ENCODE measurements at places on chromosomes 4 and X. TPM values are rescaled to one million over a fixed set of nuclear protein-coding genes. Genes with fewer than 3 reads are reported as not detected.

TMPRSS11F gene
- not detected for total RNA-seq

DNA sequence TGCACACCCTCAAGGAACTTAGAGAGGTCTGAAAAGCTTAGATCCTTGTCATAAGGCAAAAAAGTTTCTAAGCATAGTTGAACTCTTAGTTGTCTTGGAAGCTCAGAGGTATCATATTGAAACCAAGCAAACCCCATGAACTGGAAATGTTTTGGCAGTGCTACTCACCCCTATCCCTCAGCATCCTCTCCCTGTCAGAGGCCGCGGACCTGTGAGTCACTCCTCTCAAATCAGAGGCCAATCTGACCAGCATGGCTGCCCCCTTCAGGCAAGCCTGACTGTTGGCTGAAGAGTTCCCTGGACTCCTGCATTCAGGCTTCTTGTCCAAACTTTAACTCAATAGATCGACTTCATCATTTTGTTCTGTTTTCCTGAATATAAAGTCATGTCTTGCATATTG, 69.4 kb downstream of the KCNIP4 start:
- peak; percentile 68 for DNase-seq

GRCh38 chr4:168587411-168588125, 90.7 kb downstream of the PALLD start:
- no peak for DNase-seq

UNC5C gene
- 0.25 TPM for total RNA-seq

ADRA2C gene
- 21.8 TPM for total RNA-seq

DNA sequence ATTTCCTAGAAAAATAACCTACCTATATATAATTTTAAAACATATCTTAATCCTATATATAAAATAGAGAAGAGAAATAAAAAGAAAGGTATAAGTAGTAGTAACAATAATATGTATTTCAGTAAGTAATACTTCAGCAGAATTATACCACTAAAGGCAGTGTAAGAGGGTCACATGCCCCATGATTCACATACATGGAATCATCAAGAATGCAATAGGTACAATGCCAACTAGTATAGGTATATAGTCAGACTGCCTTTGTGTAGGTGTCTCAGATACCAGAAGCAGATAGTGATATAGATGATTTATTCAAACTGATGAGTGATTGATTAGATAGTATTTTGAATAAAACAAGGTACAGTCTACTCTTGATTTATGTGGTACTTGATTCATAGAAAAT, 9.4 kb downstream of the AIMP1 start:
- DNase-seq, result no peak

GTPBP6 gene
- total RNA-seq, result 68.5 TPM

DCAF4L1 gene
- 0.09 TPM for total RNA-seq

DNA sequence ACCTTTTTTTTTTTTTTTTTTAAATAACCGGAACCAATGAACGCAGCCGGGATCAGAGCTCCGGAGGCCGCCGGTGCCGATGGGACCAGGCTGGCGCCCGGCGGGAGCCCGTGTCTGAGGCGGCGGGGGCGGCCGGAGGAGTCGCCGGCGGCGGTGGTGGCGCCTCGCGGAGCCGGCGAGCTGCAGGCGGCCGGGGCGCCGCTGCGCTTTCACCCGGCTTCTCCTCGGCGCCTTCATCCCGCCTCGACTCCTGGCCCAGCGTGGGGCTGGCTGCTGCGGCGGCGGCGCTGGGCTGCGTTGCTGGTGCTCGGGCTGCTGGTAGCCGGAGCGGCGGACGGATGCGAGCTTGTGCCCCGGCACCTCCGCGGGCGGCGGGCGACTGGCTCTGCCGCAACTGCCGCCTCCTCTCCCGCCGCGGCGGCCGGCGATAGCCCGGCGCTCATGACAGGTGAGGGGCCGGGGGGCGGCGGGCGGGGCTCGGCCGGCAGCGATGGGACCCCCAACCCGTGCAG, 337 bp downstream of the STIM2 start:
- DNase-seq, result peak; percentile 55

DNA sequence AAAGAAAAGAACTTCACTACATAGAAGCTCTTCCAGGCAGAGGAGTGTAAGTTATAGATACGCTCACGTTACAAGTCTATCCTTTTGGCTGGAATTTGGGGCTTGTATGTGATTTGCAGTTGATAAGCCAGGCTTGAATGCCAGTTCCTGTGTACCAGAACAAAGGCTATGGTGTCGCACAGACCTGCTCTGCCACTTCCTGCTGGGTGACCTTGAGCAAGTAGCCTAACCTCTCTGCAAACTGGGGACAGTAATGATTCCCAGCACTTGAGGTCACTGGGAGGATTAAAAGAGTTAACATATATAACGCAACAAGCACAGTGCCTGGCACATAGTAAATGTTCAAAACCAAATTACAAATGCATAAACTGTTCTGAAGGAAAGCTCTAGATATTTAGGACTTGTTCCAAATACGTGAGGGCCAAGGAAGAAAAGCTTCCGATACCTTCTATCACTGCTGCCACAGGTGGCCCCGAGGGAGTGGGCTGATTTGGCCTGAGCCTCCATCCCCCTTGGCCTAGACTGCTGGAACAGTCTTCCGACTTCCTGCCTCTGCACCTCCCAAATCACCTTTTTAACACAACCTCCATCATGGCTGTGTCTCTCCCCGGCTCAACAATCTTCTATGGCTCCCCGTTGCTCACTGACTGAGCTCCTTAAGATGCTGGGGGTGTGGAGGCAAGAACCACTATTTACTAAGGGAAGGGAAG, 1.3 kb upstream of the SOWAHD start:
- no peak for DNase-seq

- no peak for DNase-seq
Observed at GRCh38 chrX:134375691-134376090, 84.3 kb upstream of the HPRT1 start.

DNA sequence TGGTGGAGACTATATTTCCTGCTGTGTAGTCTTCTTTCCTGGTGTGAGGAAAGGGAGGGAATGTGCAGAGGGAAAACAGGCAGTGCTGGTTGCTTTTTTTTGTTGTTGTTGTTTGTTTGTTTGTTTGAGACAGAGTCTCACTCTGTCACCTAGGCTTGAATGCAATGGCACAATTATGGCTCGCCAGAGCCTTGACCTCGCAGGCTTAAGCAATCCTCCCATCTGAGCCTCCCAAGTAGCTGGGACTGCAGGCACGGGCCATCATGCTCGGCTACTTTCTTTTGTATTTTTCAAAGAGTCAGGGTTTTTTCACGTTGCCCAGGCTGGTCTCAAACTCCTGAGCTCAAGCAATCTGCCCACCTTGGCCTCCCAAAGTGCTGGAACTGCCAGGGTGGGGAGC, 82.5 kb downstream of the RELL1 start:
- DNase-seq, result no peak

STATH gene
- not detected for total RNA-seq

DNA sequence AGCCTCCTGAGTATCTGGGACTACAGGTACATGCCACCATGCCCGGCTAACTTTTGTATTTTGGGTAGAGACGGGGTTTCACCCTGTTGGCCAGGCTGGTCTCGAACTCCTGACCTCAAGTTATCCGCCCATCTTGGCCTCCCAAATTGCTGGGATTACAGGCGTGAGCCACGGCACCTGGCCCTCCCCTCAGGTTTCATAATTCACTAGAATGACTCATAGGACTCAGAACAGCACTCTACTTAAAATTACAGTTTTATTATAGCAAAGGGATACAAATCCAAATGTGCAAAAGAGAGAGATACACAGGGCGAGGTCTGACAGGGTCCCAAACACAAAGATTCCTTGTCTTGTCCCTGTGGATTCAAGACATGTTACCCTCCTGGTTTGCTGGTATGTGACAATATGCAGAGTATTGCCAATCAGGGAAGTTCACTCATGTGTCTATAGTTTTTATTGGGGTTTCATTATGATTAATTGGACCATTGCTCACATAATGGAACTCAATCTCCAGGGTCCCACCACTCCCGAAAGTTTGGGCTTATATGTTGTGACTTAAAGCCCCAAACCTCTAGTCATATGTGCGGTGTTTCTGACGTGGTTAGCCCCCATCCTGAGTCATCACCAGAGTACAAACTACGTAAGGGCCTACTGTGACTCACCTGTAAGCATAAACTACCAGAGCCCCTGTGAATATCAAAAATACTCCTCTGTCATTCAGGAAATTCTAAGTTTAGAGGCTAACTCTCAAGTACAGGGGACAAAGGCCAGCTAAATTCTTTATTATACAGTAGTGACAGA, 5.2 kb downstream of the YIPF6 start:
- DNase-seq, result no peak

NOX1 gene
- not detected for total RNA-seq

All from WTC11 (cell line).